Progenitor cell of endocrine pancreas (in vitro differentiated cells): ENCODE measurements at places on chromosomes 5 and 9.

DNA sequence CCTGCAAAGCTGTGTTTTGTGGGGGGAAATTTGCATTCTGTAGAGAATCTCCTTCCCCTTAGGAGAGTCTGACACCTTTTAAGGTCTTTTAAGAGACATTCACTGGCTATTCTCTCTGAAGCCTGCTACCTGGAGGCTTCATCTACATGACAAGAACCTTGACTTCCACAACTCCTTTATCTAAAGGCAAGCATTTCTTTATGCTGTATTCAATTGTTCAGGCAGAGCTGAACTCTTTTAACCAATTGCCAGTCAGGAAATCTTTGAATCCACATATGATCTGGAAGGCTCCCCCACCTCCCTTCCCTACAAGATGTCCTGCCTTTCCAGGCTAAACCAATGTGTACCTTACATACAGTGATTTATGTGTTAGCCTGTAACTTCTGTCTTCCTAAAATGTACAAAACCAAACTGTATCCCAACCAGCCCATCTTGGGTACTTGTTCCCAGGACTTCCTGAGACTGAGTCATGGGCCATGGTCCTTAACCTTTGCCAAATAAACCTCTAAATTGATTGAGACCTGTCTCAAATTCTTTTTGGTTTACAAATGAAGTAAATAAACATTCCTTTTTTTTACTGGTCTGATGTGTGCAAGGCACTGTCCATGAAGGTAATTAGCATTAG, 9.9 kb downstream of the C9orf85 start:
- DNase-seq = no peak

DNA sequence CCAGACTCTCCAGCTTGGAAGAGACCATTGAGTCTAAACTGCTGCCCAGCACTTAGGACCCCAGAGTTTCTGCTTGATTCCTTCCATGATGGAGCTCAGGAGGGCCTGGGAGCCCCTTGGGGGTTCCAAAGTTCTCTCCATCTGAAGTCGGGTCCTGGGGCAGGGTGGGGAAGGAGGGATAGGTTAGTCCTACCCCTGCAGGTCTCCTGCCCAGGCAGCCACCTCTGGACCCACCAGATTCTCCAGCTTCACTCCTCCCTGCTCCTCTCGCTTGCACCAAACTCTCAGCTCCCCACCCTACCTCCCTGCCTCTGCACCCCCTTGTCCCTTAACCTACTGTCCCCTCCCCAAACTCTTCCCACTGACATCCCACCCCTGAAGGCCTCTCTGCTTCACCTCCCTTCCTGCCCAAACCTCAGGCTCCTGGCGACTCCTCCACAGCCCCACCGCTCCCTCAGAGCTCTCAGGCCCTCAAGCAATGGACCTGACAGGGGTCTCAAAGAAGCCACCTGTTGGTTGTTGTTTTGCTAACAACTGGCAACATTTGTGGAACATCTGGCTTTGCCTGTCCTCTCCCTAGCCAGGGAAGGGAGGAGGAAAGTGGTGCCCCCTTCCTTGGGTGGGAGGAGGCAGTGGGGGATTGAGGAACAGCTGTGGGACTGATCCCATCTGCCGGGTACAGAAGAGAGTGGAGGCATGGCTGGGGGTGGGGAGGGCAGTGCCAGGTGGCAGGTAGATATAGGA, 137.5 kb downstream of the RGS3 start:
- no peak for DNase-seq

DNA sequence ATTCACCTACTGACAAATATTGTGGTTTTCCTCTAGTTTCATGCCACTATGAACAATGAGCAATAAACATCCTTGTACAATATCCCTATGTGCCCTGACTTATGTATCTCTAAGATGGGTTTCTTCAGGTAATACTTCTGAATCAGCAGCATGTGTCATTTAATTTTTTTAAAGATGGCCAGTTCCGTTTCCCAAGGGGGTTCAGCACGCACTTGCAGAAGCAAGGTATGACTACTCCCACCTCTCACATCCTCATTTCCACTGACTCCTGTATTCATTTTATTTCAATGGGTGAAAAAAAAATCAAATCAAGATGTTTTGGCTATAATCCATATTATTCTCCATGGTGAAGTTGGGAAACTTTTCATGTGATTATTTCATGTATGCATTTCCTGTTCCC, 14.7 kb upstream of the ADAMTS19 start:
- DNase-seq = no peak

DNA sequence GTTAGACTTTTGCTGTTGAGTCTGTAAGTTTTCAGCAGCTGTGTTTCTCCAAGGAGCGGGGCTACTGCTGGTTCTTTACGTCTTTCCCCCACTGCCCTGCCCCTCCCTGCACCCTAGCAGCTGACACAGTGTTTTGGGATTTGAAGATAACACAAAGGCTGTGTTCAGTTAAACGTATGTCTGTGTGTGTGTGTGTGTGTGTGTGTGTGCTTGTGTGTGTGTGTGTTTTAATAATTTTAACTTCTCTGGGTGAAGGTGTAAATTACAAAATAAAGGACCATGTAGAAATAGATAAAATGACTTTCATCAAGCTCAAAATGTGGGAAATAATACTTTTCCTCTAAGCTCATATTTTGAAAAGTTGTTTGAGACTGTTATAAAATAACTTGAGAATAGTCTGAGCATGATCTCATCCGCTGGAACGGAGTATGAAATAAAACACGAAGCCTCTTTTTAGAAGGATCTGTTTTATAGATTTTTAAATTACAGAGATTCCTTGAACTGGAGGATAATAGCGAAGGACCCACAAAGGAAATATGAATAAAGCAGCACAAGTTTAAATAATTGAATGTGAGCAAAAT, 10.9 kb downstream of the ABL1 start:
- DNase-seq = no peak

DNA sequence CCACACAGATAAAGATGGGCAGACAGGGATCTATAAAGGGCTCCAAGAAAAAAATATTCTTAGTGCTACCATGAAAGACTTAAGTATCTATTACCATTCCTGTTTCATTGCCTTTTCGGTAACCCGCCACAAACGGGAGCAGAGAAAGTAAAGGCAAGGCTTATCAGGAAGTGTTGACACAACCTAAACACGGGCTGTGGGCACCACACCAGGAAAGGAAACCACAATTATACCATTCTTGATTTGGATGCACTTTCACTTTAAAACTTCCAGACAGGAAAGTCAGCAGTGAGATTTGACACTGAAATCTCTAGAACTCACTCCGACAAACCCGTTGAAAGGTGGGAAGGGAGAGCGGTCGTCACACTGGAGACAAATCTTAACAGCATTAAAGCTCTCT, 6.5 kb downstream of the TLE1 start:
- no peak for DNase-seq
